ENCODE measurements at places on chromosomes 1 and 21.

DNA sequence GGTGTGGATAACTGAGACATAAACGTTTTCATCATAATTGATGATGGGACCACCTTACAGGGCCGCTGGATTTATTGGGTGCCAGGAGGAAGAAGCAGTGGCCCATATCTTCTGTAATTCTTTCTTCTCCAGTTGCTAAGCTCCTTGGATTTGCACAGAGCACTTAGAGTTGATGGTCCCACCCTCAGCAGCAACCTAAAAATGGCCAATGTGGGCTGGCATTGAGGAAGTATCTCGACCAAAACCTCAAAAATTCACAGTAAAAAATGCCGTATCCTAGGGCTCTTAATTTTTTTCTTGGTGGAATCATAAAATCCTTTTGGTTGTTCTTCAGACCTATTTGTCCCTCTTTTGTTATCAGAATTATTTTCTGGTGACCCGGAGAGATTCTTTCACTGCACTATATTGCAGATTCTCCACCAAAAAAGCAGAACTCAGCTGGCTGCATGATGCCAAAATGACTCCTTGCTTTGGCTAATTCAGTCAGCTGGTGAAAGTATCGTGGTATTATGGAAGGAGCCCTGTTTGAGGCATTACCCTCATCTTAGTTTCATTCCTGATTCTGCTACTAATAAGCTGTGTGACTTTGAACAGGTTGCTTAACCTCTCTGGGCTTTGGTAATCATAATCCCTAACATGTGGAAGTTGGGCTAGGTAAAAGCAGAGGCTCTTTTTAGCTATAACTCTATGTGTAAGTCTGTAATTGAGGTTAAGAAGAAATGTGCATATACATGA, 27.6 kb downstream of the KIRREL1 start:
- no peak for DNase-seq

DNA sequence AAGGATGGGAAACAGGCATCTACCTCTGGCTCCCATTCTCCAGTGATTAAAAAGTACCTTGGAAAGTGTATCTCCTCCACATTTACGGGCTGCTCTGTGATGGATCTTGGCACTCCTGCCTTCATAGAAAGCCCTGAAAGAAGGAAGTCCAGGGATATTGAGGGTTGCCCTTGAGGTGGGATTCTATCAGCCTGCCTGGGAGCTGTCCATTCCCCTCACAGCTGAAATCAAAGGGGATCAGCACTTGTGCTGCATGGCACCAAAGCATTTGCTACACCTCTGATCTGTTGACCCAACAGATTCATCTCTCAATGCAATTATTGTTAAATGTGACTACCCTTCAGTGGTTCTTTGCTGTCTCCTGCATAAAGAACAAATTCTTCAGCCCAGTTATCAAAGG, 442.0 kb upstream of the RUNX1 start:
- DNase-seq = no peak

DNA sequence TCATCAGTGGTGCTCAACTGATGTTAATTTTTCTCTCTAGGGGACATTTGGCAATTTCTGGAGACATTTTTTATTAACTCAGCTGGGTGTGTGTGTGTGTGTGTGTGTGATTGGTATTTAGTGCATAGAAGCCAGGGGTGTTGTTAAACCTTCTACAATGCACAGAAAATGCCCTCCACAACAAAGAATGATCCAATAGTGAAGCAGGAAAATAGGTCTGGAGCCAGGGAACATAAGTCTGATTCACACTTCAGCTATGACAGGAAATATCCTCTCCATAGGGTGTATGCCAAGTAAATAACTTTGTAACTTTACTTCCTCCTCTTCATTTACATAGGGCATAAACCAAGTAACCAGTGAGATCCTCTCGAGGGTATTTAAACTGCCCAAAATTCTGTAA, 25.1 kb upstream of the TMEM61 start:
- no peak for DNase-seq

- peak; percentile 38 for DNase-seq
Observed at GRCh38 chr1:52424231-52424636, 19.8 kb downstream of the PRPF38A start.

DNA sequence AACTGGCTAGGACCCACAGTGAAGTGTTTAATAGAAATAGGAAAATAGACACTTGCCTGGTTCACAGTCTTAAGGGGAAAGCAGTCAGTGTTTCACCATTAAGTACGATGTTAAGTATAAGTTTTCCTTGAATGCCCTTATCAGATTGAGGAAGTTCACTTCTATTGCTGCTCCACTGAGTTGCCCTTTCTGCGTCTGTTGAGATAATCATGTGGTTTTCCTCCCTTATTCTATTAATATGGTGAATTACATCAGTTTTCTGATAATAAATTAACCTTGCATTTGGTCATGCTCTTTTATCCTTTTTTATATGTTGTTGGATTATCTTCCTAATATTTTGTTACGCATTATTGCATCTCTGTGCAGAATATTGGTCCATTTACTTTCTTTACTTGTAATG, 21.4 kb downstream of the UTS2 start:
- no peak for DNase-seq

DNA sequence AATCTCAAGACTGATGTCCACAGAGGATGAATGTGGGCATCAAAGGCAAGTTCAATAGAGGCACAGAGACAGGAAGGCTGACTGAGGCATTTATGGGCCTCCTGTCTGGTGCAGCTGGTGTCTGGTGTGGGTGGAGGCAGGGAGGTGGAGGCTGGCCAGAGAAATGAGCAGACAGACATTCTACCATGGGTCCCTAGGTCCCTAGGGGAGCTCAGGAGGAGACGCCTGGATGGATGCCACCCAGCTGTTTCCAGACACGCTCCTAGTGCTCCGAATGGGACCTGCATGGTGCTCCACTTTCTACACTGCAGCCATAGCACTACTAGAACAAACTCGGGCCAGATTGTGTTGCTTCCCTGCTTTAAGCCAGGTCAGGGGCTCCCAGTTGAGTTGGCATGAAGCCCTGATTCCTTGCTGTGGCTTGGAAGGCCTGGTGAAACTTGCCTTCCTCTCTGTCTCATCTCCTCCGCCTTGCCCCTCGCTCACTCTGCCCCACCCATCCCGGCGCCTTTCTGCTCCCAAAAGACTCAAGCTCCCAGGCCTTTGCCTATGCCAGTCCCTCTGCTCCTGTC, 25.3 kb downstream of the PADI2 start:
- DNase-seq = no peak

DNA sequence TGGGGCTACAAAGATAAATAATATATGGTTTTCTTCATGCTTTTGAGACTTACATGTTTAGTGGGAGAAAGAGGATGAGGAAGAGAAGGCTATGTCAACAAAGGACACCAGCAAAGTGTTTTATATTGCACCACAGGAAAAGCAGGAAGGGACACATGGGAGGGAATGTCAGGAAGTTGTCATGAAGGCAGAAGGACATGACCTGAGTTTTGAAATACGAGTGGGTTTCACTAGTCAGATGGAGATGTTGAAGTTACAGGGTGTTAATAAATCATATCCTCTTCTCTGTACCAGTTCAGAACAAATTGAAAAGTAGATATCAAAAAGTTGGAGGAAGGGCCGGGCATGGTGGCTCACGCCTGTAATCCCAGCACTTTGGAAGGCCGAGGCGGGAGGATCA, 18.2 kb upstream of the AGO1 start:
- no peak for DNase-seq

GRCh38 chr1:65469889-65470340, 49.4 kb downstream of the LEPR start:
- no peak for DNase-seq

DNA sequence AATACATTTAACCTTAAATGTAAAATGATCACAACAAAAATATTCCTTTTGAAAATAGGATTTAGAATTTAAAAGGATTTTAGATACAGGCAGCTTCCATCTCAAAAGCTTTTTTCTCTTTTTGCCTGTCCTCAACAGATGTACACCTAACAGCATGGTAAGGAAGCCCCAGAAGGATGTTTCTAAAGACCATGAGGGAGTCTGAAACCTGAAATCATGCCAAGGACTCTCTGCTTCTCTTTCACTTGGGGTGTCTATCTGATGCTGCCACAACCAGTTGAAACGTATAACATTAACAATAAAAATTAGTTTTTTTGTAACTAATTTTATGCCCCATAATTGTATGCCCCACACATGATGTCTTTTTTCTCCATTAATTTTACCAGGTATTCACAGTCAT, 5.4 kb upstream of the ZNF281 start:
- no peak for DNase-seq

DNA sequence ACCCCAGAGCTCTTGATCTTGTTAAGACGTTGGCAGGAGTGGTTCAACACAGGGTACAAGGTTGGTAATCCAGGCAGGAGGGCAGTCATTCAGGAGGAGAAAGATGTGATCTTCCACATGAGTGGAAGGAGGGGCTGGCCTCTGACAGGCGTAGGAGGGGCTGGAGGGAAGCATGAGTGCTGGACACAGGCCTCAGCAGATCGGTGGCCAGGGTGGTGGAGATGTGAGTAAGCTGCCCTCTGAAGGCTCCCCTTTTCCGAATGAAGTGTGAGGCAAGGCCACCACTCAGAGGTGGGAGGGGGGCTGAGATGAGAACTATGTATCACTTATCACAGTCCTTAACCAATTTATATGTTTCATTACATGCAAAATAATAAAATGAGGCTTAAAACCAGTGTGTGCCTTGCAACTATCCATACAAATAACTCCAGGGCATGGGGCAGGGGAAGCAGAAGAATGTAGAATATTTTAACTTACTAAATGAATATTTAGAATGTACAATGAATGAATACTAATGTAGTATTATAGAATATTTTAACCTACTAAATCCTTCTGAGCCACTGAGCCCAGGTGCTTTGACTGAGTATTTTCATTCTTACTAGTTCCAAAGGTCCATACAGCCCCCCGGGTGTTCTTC, 103.5 kb upstream of the TLR5 start:
- DNase-seq = no peak

- DNase-seq = no peak
Observed at GRCh38 chr1:63124666-63125191, 197.6 kb upstream of the FOXD3 start.

DNA sequence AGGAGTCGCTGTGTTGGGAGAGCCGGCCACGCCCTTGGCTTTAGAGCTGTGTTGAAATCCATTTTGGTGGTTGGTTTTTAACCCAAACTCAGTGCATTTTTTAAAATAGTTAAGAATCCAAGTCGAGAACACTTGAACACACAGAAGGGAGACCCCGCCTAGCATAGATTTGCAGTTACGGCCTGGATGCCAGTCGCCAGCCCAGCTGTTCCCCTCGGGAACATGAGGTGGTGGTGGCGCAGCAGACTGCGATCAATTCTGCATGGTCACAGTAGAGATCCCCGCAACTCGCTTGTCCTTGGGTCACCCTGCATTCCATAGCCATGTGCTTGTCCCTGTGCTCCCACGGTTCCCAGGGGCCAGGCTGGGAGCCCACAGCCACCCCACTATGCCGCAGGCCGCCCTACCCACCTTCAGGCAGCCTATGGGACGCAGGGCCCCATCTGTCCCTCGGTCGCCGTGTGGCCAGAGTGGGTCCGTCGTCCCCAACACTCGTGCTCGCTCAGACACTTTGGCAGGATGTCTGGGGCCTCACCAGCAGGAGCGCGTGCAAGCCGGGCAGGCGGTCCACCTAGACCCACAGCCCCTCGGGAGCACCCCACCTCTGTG, 4.7 kb downstream of the C1orf35 start:
- DNase-seq = no peak

DNA sequence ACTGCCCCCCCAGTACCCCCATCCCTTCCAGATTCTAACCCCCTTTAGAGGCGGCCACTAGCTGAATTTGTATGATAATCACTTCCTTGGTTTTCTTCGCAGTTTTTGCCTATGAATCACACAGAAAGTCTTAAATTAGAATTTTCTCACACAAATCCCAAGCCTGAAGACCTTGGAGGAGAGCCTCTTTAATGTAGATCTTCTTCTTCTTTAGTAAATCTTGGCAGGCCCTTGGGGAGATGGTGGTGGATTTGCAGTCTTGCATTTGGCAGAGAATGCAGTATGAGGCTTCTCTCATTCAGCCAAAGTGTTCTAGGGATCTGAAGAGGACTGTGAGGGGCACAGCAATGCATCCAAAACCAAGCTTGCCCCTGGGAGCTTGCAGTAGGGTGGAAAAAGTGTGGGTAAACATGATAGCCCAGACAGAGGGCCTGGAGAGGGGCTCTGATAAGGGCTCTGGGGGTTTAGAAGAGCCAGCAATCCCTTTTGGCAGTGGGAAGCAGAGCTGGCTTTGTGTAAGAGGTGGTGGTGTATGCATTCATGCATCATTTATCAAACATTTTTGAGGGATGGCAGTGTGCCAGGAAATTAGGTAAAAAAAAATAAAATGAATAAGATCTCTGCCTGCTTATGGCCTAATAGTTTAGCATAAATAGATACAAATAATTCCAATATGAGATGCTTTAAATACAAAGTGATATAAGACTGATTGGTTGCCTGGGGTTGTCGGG, 7.7 kb upstream of the CDC42 start:
- DNase-seq = no peak

DNA sequence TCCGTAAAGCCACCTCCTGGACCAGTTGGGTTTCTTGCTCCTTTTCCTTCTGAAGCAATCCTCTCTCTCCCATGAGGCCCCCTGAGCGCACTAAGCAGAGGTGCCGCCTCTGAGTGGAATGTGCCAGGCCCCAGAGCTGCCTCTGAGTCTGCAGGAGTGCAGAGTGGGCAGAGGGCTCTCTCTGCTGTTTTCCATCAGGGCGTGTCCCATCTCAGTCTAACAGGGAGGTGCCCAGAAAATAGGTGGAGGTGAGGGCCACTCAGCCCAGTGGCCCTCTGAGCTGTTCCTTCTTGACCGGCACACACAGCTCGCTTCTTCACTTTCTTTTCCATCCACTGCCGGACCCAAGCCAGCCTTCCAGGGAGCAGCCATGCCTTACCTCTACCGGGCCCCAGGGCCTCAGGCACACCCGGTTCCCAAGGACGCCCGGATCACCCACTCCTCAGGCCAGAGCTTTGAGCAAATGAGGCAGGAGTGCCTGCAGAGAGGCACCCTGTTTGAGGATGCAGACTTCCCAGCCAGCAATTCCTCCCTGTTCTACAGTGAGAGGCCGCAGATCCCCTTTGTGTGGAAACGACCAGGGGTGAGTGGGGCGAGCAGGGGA, at the start of gene CAPN9:
TSS of gene CAPN9 (plus strand) at position 262 of the 604 bp plus-strand sequence. CDS start at position 371, 109 bp downstream.
- no peak for DNase-seq

DNA sequence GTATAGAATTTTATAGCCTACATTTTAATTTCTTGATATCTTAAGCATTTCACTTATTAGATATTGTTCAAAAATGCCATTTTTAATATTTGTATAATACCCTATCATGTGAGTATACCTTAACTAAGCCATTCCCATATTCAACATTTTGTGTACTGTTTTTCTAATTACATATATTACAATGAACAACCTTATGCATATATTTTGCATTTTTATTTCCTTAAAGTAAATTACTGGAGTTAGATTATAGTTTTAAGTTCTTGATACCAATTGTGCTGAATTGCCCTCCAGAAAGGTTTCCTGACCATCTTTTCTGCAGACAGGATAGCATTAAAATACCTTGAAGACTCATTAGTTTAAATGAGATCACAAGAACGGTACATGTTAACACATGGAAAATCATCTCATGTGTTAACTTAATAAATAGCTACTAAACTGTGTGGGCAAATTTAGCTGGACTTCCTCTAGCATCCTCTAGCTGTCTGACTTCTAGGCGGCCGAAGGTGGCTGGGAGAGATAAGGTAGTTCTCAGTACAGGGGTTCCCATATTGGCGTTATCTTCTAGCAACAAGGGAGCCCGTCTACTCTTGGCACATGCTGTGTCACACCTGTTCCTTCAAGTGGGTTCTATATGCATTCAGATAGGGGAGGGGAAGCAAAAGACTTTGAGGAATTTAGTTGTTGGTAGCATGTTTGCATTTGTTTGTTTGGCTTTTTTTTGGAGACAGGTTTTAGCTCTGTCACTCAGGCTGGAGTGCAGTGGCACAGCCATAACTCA, 8.9 kb downstream of the DCLRE1B start:
- DNase-seq = no peak

GRCh38 chr1:43082740-43083139, 89.3 kb downstream of the EBNA1BP2 start:
- DNase-seq = no peak

GRCh38 chr1:207840380-207840779, 70.5 kb downstream of the CD34 start:
- DNase-seq = no peak
